ENCODE measurements at places on chromosomes 7 and 10.

GRCh38 chr7:81284576-81284975 lies 365.7 kb upstream of the SEMA3C start:
- DNase-seq: no peak

DNA sequence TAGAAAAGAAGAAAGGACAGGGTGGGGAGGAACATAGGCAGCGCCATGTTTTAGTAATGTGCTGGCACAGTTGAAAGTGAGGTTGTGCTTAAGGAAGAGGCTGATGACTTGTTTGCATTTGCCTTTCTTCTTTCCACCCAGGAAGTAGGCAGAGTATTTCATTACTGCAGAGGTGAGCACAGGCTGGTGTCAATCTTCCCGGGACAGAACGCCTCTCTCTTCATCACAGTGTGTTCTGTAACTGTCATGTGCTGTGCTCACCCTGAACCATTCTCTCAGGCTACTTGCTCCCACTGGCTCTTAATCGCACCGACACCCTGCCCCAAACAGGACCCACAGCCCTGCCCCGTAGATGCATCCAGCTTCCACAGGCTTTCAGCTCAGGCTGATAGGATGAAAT lies 135.8 kb upstream of the YAE1 start:
- no peak for DNase-seq

DNA sequence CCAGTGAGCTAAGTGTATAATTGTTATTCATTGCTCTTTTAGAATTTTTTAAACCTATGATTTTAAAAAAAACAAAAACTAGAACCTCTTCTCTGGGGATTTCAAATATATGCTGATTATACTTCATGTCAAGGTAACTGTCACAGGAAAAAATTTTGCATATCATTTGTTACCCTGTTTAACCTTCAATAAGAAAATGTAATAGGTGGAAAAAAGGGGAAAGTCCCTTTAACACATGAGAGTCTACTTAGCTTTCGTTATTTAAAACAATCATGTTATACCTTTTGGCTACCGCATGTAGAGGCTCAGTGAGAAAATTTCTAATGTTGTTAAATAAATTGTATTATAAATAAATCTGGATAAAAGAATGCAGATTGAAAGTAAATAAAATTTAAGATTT lies 190.1 kb upstream of the AKR1E2 start:
- no peak for DNase-seq

- no peak for DNase-seq
Measured at GRCh38 chr10:113928830-113929229, 74.4 kb downstream of the NHLRC2 start.

- no peak for DNase-seq
Measured at GRCh38 chr7:34747867-34748727, 90.1 kb downstream of the NPSR1 start.

- DNase-seq: no peak
Measured at GRCh38 chr7:40843338-40843985, 708.7 kb downstream of the SUGCT start.

- DNase-seq: no peak
Measured at GRCh38 chr10:104931612-104932134, 290.6 kb downstream of the SORCS3 start.

DNA sequence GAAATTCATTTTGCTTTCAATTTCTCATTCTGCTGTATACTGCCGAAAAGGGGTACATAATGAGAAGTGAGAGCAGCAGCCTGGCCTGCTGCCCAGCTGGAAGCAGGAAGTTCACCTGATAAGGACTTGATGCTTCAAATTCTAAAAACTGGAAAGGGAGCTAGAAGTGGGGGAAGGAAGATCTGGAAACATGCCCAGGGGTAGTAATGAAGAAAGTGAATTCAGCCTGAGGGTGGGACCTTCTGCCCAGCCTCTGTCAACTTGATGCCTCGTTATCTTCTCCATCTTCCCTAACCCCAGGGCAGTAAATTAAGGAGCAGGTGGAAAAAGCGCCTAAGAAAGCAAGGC lies 69.4 kb downstream of the ARMH3 start:
- DNase-seq: no peak

Data from T-cell (primary cell).